ENCODE measurements at places on chromosomes 6 and 20. TPM values are rescaled to one million over a fixed set of nuclear protein-coding genes. Genes with fewer than 3 reads are reported as not detected.

- no peak for DNase-seq
Observed at GRCh38 chr20:22924046-22924737, 110.9 kb upstream of the SSTR4 start.

- DNase-seq, result no peak
Observed at GRCh38 chr20:49356676-49357075, 78.8 kb upstream of the ZNFX1 start.

GRCh38 chr20:11144114-11144950 lies 470.5 kb upstream of the JAG1 start:
- no peak for DNase-seq

- DNase-seq, result no peak
Observed at GRCh38 chr6:87333033-87333432, 4.0 kb upstream of the GJB7 start.

GRCh38 chr6:128491610-128492206 lies 28.7 kb downstream of the PTPRK start:
- DNase-seq, result no peak

- DNase-seq, result no peak
Observed at GRCh38 chr6:30066082-30066481, 916 bp upstream of the PPP1R11 start.

DNA sequence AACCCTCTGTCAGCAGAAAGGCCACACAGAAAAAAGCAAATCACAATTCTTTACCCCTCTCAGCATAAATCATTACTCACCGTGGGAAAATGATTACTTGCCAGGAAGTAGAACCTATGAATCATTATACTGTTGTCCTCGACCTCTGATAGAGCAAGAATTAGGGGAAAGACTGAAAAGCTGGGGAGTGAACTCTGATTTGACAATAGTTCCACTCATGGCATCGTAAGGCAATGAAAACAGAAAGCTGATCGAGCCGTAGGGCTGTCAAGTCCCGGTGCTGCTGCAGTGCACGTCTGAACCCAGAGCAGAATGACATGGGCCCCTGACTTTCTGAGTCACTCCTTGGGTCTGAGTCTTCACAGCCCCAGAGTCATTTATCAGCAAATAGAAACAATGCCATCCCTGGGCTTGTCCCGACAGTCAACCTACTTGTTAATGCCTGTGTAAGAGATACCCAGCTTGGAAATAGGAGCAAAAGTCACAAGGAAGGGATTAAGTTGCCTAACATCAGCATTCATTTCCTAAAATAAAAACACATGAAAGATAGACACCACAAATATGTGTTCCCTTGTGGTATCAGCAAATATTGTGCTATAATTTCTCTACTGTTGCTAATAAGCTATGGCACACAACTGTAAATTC lies 224.8 kb upstream of the MARCKS start:
- peak; percentile 97 for DNase-seq

DNA sequence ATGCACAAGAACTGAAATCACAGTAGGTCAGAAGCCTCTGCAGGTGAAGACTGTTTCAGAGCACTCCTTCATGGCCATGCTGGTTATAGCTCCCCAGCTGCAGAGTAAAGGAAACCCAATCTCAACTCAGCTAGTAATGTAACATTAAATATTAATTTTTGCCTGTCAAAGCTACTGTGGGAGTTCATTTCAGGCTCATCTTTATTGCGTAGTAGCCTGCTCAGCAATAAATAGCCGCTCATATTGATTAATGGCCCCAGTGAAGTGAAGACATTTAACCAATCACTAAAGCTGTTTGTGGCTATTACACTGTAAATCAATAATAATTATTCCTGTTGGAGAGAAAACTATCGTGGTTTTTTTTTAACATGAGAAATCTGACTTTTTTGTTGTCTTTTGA lies 101.7 kb downstream of the FRK start:
- no peak for DNase-seq

- no peak for DNase-seq
Observed at GRCh38 chr20:40305303-40305702, 383.7 kb downstream of the MAFB start.

- DNase-seq, result no peak
Observed at GRCh38 chr6:143952060-143952778, 55.8 kb downstream of the PLAGL1 start.

- no peak for DNase-seq
Observed at GRCh38 chr20:3349786-3350185, 57.7 kb downstream of the DNAAF9 start.

MUC22 gene
- total RNA-seq, result not detected

ADGB gene
- total RNA-seq, result not detected

Data from renal cortical epithelial cell (primary cell).